T-helper 17 cell (primary cell): ENCODE measurements at places on chromosomes 12 and 14. TPM values are rescaled to one million over a fixed set of nuclear protein-coding genes. Genes with fewer than 3 reads are reported as not detected.

Gene KHNYN
- total RNA-seq: 128 TPM

Gene SOAT2
- 0.83 TPM for total RNA-seq

Gene SLC17A8
- not detected for total RNA-seq

Gene RNASE3
- not detected for total RNA-seq

Gene RAB5B
- total RNA-seq: 56.4 TPM

Gene GLT1D1
- total RNA-seq: 1.2 TPM

Gene METTL17
- total RNA-seq: 91.2 TPM

Gene KCNMB4
- total RNA-seq: 0.26 TPM

Gene SNW1
- total RNA-seq: 92.2 TPM

Gene ZBTB1
- 109 TPM for total RNA-seq

Gene AKT1
- 72.4 TPM for total RNA-seq

Gene KCNA1
- not detected for total RNA-seq

Gene GPR33
- total RNA-seq: not detected

Gene PRH1
- 29.6 TPM for total RNA-seq

Gene SPATS2
- 5.2 TPM for total RNA-seq

Gene MVK
- 14.8 TPM for total RNA-seq

Gene YARS2
- total RNA-seq: 15.1 TPM

Gene NFATC4
- not detected for total RNA-seq

Gene WNT1
- total RNA-seq: 2.3 TPM

Gene JPH4
- total RNA-seq: not detected

Gene MIPOL1
- 0.73 TPM for total RNA-seq

Gene TDRD9
- total RNA-seq: not detected

Gene GCH1
- total RNA-seq: 46.0 TPM

Gene APOF
- not detected for total RNA-seq

Gene RHNO1
- total RNA-seq: 18.9 TPM

Gene INSM2
- not detected for total RNA-seq

Gene PPP1R1A
- total RNA-seq: not detected

Gene MYF6
- total RNA-seq: not detected

Gene KCNA5
- total RNA-seq: not detected

Gene TSPAN8
- total RNA-seq: not detected

Gene VWF
- 4.1 TPM for total RNA-seq

Gene GSG1
- not detected for total RNA-seq

Gene SERPINA10
- not detected for total RNA-seq

Gene SIX6
- total RNA-seq: not detected

Gene KRT75
- total RNA-seq: not detected

Gene BATF
- total RNA-seq: 20.3 TPM

Gene KRT82
- total RNA-seq: not detected

Gene PSME1
- 257 TPM for total RNA-seq

Gene CHURC1
- total RNA-seq: 78.3 TPM

Gene TSPAN19
- total RNA-seq: not detected

Gene BHLHE41
- total RNA-seq: not detected

Gene KRT1
- total RNA-seq: 0.83 TPM

Gene SLC4A8
- total RNA-seq: 1.6 TPM

Gene CDKN1B
- 252 TPM for total RNA-seq

Gene SYCP3
- 0.47 TPM for total RNA-seq
